ENCODE measurements at places on chromosomes 1 and 21.

GRCh38 chr1:183239220-183239742 is 53.2 kb downstream of the LAMC2 start:
- DNase-seq: no peak

GRCh38 chr1:53600001-53600400 is 139.0 kb downstream of the GLIS1 start:
- DNase-seq: no peak

- no peak for DNase-seq
Measured at GRCh38 chr1:191696354-191696753, 461.9 kb upstream of the RGS18 start.

DNA sequence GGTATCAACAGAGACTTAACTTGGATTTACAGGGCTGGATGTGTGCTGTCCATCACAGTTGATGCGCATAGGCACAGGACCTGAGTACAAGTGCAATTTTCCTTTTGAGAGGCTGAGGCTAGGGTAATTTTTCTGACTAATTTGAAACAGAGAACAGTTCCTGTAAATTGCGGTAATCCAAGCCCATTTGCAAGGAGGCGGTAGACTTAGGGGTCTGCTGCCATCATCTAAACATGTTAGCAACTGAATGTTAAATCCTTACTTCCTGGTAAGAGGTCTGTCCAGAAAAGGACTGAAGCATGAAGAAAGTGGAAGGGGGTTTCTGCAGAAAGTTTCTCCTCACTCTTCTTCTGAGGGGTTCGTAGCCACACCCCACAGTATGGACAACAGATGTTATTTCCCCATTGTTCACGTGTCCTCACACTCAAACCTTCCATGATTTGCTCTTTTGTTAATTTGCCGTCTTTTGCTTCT is 23.7 kb upstream of the C1orf198 start:
- no peak for DNase-seq

DNA sequence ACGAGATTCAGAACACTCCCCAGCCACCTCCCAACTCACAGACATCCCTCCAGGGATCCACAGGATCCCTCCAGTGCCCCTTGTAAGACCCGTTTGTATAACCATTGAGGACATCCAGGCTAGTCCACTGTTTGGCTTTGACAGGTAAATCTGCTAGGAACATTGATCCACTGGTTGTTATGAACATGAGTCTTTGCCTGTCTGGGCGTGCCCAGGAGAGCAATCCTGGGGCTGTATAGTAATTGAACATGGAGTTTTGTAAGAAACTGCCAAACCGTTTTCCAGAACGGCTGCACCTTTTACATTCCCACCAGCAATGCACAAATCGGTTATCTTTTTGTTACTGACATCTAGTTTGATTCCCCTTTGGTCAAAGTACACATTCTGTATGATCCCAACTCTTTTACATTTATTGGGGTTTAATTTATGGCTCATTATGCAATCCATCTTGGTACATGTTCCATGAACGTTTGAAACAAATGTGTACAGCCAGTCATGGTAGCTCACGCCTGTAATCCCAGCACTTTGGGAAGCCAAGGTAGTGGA is 88.7 kb downstream of the WDR4 start:
- DNase-seq: no peak

- DNase-seq: no peak
Measured at GRCh38 chr21:34073749-34074282, 438 bp downstream of the MRPS6 start.

- no peak for DNase-seq
Measured at GRCh38 chr1:234975122-234975940, 153.3 kb downstream of the TOMM20 start.

DNA sequence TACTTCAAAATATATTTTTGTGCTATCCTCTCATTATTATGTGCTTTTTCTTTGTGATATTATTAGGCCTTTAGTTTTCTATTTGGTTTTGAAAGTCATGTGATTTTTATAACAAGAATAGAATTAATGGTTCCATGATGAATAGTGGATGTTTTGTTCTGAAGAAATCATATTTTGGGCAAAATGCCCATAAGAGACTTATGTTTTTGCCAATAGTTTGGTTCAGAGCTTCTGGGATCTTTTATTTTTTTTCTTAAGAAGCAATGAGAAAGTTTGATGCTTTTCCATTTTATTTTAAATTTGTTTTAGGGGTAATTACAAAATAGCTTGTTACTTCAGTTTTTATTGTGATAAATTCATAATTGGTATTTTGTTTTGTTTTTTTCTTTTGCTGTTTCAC is 49.8 kb downstream of the LYPLAL1 start:
- no peak for DNase-seq

DNA sequence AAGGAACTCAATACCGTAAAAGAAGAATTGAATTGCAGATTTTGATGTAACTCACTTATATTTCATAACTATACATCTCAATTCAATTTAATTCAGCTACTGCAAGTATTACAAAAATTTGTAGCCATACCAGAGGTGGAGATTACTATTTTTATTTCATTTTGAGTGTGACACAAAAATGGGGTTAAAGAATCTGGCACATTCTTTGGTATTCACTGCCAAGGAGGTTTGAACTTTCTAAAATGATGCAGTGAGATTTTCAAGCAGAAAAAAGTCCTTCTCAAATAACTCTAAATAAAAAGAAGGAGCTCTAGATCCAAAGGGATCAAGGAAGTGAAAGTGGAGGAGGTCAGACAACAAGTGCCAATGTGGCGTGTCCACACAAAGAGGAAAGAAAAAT is 569.0 kb downstream of the DPYD start:
- DNase-seq: no peak

DNA sequence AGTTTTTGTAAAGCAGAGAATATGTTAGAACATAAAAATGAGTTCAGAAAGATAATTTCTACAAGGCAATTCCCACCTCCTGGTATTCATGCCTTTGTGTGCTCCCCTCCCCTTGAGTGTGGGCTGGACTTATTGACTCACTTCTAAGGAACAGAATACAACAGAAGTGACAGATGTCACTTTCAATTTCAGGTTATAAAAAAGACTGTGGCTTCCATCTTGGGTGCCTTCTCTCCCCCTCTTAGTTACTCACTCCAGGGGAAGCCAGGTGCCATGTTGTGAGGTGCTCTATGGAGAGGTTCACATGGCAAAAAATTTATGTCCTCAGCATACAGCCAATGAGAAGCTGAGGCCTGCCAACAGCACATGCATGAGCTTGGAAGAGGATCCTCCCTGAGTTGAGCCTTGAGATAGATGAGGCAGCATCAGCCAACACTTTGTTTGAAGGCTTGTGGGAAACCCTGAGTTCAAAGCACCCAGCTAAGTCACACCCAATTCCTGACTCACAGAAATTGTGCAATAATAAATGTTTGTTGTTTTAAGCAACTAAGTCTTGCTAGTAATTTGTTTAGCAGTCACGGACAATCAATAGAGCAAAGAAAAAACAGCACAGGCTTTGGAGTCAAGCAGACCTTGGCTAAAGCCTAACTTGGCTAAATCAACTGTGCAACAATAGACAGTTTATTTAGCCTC is 73.5 kb upstream of the NGF start:
- DNase-seq: no peak

DNA sequence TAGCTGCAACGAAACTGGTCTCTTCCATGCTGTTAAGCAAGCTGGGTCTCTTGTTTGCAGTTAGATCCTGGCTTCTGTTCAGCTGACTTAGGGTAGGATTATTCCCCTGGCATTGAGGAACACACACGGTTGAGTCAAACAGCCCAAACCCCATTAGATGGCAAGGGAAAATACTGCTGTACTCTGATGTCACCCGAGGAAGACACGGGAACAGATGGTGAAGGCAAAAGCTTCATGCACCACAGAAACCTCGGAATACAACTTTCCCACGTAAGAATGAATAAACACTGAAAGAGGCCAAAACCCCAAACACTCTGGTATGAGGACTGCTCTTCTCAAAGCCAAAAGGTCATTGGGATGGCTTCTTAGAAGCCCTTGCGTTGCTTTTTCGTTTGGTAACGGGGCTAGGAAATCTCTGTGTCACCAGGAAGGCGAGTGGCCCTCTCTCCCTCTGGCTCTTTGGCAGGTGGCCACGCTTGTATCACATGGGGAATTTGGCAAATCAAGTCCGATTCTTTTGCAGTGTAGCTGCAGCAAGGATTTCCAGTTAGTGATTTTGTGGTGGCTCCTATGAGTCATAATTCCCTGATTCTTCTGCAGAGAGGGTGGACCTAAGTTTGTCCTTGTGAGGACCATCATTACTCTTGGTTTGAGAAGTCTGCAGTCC is 16.7 kb upstream of the LYST start:
- DNase-seq: no peak

GRCh38 chr1:4172644-4173599 is 272.9 kb upstream of the C1orf174 start:
- DNase-seq: no peak

DNA sequence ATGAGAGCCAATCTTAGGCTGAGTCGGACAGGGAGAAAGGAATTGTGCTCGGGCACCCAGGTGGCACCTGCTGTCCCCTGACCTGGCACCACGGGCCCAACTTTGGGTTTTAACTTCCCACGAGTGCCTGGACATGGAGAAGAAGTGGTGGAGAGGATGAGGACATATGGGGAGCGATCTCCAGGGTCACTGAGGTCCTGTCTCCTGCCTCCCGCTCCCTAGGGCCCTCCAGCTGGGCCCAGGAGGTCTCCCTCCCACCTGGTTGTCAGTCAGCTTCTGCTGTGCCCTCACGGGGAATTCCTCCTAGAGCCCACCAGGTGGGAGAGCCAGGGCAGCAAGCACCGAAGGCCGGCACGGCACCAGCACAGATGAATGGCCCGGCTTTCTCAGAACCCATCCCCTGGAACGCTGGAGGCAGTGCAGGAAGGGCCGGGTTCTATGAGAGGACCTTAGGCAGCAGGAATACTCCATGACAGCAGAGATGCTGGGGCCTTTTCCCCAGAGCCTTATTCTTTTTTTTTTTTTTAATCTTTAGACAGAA is 435.5 kb downstream of the CAMTA1 start:
- no peak for DNase-seq

GRCh38 chr1:175152006-175152652 is 40.4 kb downstream of the KIAA0040 start:
- peak; percentile 70 for DNase-seq

- no peak for DNase-seq
Measured at GRCh38 chr1:147852706-147853225, 49.8 kb upstream of the GJA8 start.

DNA sequence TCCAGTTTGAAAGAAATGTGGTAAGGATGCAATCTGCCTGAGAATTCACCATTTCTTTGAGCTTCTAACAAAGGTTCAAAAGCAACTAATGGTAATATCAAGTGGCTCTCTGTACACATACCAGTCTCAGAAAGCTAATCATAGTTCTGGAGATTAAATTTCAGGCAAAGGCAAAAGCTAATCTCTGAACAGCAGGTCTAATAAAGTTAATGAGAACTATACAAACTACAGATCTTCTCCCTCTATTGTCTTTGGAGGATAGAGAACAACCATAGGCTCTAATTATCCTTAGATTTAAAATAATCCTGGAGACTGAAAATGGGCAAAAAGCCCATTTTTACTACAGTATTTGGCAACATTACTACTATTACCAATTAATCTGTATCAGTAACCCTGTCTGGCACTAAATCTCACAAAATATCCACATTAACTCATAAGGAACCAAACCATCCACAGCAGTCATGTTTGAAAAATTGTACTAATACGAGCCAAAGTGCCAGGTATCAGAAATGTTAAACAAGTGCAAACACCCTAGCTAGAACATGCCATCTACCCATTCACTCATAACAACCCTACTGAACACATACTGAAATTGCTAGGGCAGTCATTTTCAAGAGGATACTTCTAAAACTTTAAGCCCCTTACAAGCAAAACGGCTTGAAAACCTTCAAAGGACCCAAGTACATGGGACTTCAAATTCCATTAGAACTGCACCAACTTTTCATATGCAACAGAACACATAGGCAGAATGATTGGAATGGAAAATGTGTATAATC is 4.8 kb downstream of the DIPK1A start:
- no peak for DNase-seq

- DNase-seq: no peak
Measured at GRCh38 chr1:67898033-67898726, 64.9 kb upstream of the GNG12 start.

DNA sequence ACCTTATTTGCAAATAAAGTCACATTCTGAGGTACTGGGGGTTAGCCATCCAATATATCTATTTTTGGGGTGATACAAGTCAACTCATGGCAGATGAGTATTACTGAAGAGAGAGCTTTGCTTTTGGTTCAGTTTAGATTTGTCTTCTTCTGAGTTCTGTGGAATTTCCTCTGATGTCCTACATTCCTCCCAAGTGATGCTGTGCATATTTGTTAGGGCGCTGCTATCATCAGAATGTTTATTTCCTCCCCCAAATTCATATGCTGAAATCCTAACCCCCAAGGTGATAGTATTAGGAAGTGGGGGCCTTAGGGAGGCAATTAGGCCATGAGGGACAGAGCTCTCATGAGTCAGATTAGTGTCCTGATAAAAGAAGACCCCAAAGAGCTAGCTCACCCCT is 96.2 kb upstream of the WLS start:
- DNase-seq: no peak

GRCh38 chr1:60503266-60503925 is 429.8 kb upstream of the C1orf87 start:
- DNase-seq: no peak

DNA sequence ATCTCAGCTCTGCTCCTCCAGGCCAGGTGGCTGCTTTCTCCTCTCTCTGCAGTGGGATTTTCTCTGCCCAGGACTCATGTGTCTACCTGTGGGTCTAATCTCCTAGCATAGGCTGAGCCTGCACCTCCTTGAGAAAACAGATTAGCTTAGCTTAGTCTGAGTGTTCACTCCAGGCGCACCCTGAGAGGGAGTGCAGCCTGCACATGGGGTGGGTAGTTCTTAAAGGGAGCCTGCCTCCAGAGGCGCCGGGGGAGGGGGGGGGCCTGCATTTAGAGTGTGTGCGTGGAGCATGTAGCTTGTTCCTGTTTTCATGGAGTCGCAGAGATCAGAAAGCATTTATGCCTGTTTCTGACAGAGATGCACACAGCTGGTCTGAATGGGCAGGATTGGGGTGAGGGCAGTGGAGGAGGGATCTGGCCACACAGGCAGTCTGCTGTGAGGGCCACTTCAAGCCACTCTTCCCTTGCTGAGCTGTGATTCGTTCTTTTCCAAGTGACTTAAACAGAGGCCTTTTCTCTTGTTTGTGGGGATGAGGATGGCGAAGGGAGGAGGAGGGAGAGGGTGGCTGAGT is 45.2 kb downstream of the GALNT2 start:
- no peak for DNase-seq

DNA sequence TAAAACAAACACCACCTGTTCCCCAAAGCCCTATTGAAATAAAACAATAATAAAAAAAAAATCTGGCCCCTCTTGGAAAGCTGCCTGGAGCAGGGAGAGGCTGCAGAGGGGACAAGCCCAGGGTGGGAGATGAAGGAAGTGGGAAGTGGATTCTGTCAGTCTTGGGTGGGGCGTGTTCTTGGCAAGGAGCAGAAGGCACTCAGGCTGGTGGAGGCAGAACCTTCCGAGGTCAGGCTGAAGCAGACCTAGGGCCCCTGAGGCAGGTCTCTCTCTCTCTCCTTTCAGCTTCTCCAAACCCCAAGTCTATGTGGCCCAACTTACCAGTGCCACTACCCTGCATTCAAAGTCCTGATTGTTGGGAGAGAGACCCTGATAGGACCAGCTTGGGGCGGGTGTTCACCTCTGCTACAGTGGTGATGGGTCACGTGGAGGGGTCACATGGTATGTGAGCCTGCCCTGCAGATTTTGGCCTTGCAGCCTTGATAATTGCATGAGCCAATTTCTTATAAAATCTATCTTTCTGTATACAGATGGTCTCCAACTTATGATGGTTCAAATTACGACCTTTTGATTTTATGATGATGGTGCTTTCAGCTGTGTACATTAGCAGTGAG is 145.4 kb upstream of the C1orf174 start:
- no peak for DNase-seq

- DNase-seq: no peak
Measured at GRCh38 chr1:88892357-88892877, 1.1 kb upstream of the GTF2B start.

All from stimulated activated CD4-positive, alpha-beta T cell treated with anti-CD3 and anti-CD28 coated beads, Interleukin-12 subunit alpha, Interleukin-12 subunit beta, amount 100 ng/mL, for 48 hours (primary cell).